NCI-H2107 (cell line): ENCODE measurements at places on chromosomes 4 and X.
A peak's percentile ranks its signal among the peaks of the same experiment; 100 is the strongest.

DNA sequence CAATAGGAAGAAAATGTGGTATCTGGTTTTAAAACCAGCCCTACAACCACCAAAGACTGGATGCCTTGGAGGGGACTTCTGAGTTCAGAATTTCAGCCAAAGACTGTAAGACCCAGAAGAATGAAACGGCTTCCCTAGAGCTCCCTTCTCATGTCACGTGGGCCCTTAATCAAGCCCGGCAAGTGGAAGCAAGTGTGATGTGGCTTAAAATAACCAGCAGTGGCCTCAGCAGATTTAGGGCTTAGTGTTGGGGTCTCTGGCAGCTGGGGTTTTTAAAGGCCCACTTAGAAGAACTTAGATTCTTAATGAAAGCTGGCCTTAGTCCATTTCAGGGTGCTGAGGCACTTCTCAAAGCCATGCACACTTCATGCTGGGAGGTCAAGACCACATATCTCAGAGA, 111.2 kb upstream of the TBC1D9 start:
- DNase-seq: no peak

DNA sequence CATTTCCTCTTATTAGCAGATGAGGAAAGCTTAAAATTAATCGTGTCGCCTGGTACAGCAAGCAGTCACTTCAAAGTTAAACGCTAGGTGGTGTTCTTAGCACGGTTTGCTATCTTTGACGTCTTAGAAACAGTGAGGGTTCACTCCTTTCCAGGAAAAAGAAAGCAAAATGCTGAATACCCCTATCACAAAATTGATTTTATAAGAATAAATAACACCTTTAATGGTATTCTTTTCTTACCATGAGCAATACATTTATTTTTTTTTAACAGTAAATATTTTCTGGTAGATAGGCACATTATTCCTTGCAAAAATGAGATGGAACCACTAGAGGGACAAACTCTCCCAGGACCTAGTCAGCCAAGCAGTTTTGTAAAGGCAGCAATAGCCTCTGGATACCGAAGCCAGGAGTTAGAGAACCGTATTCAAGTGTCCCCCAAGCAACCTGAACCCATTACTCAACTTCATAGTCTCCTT, 153.9 kb downstream of the KDR start:
- DNase-seq: peak; percentile 3

DNA sequence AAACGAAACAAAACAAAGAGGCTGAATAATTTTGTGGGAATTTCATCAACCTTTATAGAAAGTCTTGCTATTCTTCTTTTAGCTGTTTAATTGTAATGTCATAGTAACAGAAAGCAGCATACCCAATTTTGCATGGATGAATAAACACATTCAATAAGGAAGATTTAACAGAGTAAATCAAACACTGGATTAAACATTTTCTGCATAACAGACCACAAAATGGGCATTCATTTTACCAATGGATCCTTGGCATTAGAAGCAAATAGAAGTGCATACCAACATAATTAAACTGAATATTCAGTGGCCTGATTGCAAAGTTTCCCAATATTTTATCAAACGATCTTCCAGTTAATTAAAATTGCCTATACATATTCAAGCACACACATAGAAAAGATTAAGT, 4.4 kb upstream of the CHM start:
- DNase-seq: no peak

DNA sequence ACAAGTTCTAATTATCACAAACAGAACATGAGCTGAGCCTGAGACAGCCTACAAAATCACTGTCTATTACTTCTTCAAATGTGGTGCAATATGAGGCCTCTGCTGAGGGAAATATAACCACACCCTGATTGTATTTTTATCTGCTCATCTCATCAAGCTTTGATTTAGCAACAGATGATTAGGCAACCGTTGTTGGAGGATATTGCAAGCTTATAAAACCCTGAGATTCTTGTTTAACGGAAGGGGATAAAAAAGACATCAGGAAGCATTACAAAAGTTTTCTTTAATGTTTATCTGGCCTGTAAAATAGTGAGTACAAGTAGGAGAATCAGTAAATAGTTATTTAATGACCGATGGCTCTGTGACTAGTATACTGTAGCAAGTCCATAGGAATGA, 108.5 kb downstream of the ZNF330 start:
- DNase-seq: no peak

GRCh38 chr4:148315049-148315448, 127.2 kb downstream of the NR3C2 start:
- DNase-seq: no peak

GRCh38 chr4:181745933-181746625, 497.1 kb upstream of the TENM3 start:
- peak; percentile 1 for DNase-seq

DNA sequence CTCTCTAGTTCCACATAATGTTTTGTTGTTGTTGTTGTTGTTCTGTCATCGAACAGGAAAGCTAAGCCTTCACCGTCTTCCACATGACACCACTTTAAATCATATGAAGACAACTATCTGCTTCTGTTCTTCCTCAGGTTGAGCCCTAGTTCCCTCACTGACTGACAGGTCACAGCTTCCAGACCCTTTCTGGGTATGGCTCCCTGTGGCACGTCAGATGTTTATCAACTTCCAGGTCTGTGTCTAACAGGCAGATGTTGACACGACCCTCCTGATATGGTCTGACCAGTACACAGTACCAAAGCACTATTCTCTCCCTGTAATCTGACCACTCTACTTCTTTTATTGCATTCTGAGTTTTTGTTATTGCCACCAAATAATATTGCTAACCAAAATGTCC, 51.4 kb downstream of the PRDM5 start:
- no peak for DNase-seq

GRCh38 chr4:3073158-3074077, 920 bp downstream of the HTT-AS start:
- DNase-seq: no peak

- DNase-seq: no peak
Measured at GRCh38 chrX:25083661-25084060, 67.9 kb upstream of the ARX start.

GRCh38 chr4:929096-929765, 2.9 kb downstream of the GAK start:
- DNase-seq: no peak

- DNase-seq: no peak
Measured at GRCh38 chrX:10017872-10018271, 50.7 kb downstream of the CLDN34 start.

DNA sequence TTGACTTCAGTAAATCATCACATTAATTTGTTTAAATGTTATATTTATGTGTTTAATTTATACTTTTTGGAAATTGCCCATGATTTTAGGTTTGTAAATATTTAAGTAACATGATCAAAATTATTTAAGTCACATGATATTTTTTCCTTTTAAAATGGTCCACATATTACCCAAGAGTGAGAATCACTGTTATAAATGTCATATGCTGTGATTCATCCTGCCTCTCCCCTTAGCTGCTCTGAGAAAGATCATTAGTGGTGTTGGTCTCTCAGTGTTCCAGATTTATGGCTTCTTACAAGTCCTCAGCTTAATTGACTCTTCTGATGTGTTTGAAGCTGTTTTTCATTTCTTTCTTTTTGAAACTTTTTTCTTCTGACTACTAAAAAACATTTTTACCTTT, 70.1 kb downstream of the SPANXN4 start:
- no peak for DNase-seq

- DNase-seq: no peak
Measured at GRCh38 chr4:118751629-118752323, 66.6 kb downstream of the METTL14 start.

GRCh38 chr4:147940171-147940570, 208.3 kb downstream of the ARHGAP10 start:
- no peak for DNase-seq

- no peak for DNase-seq
Measured at GRCh38 chr4:57320217-57320616, 210.0 kb upstream of the IGFBP7 start.

GRCh38 chrX:94831364-94831763, 1157.4 kb downstream of the FAM133A start:
- no peak for DNase-seq

DNA sequence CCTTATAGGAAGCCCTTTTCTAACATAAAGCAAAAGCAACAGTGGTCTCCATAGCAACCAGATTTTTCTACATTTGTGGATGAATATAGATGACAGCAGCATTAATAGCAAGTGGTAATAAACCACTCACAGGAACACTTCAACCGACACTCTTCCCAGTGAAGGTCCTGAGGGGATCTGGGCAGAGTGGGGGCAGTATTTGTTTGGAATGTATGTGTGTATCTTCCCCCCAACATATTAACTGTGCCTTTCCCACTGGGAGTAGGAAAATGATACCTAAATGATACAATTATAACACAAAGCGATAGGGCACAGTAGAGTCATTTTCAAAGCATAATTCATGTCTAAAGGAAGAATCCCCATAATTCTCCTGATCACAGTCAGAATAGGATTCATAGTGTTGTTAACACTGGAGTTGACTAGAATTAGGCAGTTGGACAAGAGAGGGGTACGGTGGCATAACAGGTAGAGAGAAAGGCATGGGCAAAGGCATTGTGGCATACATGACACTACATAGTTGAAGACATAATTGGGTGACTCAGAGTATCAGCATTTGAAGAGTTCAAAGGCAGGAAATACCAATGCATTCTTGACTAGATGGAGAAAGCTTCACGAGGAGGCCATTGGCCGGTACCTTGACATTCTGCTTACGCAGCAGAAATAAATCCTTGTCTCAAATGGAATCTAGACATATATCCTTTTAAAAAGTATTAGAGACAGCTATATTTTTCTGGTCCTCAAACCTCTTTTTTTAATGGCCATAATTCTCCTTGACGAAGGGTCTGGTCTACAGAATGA, 15.2 kb downstream of the CAPN6 start:
- DNase-seq: no peak

DNA sequence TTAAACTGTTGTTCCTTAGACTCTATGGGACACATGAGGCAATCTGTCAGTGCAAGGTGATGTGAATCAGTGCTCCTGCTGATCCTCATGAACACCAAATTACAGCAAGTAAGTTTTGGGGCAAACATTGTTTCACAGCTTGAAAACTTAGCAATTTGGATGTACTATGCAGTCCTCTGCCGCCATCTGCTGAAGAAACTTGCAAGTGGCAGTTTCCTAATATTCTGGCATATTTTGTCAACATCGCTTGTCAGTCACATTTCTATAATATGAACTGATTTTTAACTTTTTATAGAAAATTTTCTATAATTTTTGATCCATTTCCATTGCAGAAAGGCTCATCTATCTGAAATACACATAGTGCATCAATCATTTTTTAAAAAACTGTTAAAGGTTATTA, 56.3 kb downstream of the ZAR1 start:
- DNase-seq: peak; percentile 18

GRCh38 chrX:78624962-78625909, 33.9 kb downstream of the RTL3 start:
- DNase-seq: no peak

- peak; percentile 10 for DNase-seq
Measured at GRCh38 chrX:40100537-40101429, 3.0 kb upstream of the BCOR start.

DNA sequence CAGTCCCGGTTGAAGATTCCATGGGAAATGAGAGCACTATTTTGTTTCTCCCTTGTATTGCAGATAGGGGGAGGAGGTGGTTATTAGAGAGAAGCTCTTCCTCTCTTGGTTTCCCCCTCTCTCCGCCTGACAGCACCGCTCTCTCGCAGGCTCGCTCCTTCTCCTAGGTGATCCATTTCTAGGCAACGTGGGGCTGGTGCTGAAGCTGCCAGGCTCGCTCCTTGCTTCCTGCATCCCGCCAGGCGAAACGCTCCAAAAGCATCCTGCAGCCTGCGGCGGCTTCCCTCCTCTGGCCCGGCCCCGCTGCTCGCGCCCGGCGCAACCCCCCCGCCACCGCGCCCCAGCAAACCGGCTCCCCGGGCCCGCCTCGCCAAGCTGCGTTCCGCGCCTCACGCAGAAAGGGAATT, at the start of gene GRID2:
Gene GRID2 (plus strand): TSS at position 346 of the 407 bp plus-strand sequence.
- no peak for DNase-seq

- DNase-seq: no peak
Measured at GRCh38 chr4:7968262-7968896, 28.7 kb upstream of the AFAP1 start.

DNA sequence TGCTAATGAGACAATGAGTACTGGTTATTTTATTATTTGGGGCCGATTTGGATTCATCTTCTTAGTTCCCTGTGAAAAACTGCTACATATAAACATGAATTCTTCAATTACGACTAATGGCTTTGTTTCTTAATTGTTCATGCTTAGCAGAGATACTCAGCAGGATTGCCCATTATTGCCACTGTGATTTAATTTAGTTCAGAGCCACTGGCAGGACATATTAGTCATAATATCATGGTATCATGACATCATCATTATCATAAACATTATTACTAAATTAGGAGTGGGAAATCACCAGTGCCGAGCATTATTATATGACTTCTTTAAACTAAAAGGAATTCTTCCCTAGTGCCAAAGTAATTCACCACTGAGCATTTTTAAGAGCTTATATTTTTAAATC, 201.4 kb downstream of the SPOCK3 start:
- no peak for DNase-seq

DNA sequence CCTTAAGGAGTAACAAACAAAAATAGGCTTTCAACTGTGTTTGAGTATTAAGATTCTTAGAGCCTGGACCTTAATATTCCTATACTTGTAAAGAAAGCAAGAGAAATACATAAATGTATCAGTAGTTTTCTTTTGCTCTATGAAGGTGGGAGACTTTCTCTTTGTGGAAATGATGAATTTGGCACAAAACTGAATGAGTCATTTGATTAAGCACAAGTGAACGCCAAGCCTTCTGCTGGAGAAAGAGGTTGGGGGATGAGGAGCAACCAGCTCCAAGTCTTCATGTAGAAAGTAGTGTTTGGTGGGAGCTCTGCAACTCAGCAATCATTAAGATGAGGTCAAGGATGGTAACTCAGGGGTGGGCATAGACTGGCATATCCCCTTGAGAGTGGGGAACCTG, 49.6 kb downstream of the MEPE start:
- DNase-seq: no peak

- DNase-seq: no peak
Measured at GRCh38 chr4:52612341-52612740, 46.8 kb downstream of the USP46 start.

DNA sequence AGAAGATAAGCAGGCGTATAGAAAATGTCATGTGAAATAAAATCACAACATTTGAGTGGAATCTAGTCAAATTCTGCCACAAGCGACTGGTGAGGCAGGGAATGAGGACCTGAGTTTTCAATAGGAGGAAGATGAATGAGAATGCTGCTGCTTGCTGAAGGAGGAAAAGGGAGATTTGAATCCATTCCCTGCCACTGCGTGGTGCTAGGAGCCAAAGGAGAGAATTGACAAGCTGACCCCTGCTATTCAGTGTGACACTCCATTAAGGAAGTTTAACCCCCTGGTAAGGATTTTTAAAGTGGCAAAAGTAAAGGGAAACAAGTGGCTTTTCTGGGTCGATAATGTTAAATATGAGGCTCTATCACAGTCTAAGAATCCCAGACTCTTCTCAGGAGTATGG, 314.0 kb downstream of the NAF1 start:
- no peak for DNase-seq

- DNase-seq: no peak
Measured at GRCh38 chr4:108794136-108794535, 31.3 kb upstream of the ETNPPL start.

DNA sequence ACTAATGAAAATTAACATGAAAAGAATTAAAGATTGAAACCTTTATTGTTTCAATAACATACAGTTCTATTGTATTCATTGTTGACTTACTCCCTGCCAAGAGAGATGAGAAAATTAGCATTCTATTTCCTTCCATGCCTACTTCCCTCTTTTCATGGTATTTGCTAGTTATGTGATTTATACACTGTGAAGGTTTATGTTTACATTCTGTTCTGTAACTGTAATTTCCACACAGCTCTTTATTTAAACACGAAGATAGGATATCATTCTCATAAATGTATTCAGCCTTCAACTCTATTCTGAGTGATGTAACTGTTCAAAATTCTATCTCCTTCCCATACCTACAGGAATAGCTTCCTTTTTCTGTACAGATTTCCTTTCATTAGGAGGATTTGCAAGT, 6.6 kb downstream of the CCDC110 start:
- no peak for DNase-seq
